ENCODE measurements at places on chromosomes 2 and 18. TPM values are rescaled to one million over a fixed set of nuclear protein-coding genes. Genes with fewer than 3 reads are reported as not detected.

The CFC1 gene
- not detected for total RNA-seq

The TMEM178A gene
- total RNA-seq: 0.14 TPM

The CNGA3 gene
- total RNA-seq: not detected

The TRAK2 gene
- 12.6 TPM for total RNA-seq

The TDRD15 gene
- not detected for total RNA-seq

The DHRS9 gene
- total RNA-seq: 2.8 TPM

The DES gene
- 0.06 TPM for total RNA-seq

The FOXI3 gene
- not detected for total RNA-seq

The KIAA1328 gene
- total RNA-seq: 1.4 TPM

The C2orf78 gene
- not detected for total RNA-seq

The NYAP2 gene
- not detected for total RNA-seq

The EMILIN1 gene
- total RNA-seq: 0.48 TPM

The FOXD4L1 gene
- 0.40 TPM for total RNA-seq

The RAPGEF4 gene
- 0.54 TPM for total RNA-seq

The SNTG2 gene
- total RNA-seq: not detected

The ANKRD29 gene
- 9.7 TPM for total RNA-seq

The TUBA4B gene
- total RNA-seq: 0.35 TPM

The NDC80 gene
- total RNA-seq: 10.7 TPM

The KCNF1 gene
- 21.8 TPM for total RNA-seq

The GALM gene
- 22.2 TPM for total RNA-seq

The SERPINB13 gene
- total RNA-seq: not detected

The IL18R1 gene
- total RNA-seq: 1.0 TPM

The DYNAP gene
- total RNA-seq: not detected

The SKA1 gene
- 12.0 TPM for total RNA-seq

The KCNJ3 gene
- total RNA-seq: not detected

The SUMO1 gene
- 140 TPM for total RNA-seq

The ANKRD53 gene
- 0.11 TPM for total RNA-seq

The ESPNL gene
- total RNA-seq: 0.16 TPM

The VSNL1 gene
- not detected for total RNA-seq

Data from A549 treated with CORT108297 at 1 μM for 4 hours (cell line).